ENCODE measurements at places on chromosomes 5 and 9.

- DNase-seq: no peak
Measured at GRCh38 chr9:105219291-105219805, 25.1 kb upstream of the SLC44A1 start.

GRCh38 chr5:64384765-64385164 lies 121.0 kb upstream of the RGS7BP start:
- no peak for DNase-seq

- DNase-seq: no peak
Measured at GRCh38 chr5:148847456-148847855, 21.0 kb downstream of the ADRB2 start.

DNA sequence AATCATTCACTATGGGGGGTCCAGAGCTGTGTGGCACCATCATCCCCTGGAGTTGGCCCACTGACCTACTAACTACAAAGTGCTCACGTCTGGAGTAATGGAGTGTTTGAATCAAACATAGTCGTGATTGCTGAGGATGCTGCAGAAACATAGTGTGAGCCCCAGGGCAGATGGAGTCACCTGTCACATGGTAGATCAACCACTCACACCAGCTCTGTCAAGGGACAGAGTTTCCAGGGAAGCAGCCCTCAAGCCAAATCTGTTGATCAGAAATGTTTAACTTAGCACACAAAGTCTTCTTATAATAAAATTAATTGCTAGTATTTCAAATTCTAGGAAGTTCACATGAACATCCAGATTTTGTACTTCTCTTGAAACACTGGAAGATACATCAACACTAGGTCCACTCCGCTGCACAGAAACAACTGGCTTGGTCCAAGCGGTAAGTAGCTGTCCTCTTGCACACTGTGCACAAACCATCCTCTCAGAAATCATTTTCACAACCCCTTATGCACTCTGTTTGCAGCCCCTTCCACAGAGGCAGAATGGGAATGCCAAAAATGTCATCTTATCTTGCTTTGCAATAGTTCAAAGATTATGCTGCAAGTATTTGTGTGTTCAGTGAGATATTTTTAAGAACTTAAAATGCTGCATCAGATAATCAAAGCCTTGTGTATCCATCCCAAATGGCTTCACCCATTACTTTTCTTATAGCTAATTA lies 191.0 kb downstream of the EPB41L4A start:
- no peak for DNase-seq

- DNase-seq: no peak
Measured at GRCh38 chr9:135255033-135255840, 167.8 kb downstream of the OLFM1 start.

GRCh38 chr5:67774786-67775185 lies 440.8 kb upstream of the PIK3R1 start:
- DNase-seq: no peak

- DNase-seq: no peak
Measured at GRCh38 chr9:69443178-69443577, 118.2 kb downstream of the ENTREP1 start.

DNA sequence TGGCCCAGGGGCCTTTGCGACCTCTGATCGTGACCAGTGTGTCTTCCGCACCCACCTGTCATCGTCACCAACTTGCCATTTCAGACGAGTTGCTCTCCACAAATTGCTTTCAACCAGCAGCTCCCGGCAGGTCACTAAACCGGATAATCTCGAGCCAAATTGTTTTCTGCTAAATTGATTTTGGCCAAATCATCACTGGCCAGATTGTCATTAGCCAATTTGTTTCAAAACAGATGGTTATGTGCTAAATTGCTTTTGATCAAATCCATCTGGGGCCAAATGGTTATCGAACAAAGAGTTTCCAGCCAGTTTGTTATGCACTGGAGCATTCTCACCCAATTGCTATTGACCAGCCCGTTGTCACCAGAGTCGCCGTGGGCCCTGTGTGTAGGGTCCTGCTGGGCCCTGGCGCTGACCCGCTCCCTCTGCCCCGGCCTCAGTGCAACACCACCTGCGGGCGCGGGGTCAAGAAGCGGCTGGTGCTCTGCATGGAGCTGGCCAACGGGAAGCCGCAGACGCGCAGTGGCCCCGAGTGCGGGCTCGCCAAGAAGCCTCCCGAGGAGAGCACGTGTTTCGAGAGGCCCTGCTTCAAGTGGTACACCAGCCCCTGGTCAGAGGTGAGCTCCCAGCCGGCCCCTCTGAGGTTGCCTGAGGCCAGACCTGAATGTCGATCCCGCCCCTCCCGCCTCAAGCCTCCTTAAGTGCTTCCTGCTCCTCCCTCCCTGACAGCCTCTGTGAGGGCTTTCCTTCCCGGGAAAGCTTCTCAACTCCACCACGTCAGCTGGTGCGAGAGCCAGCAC lies 35.6 kb downstream of the ADAMTSL2 start:
- no peak for DNase-seq

- DNase-seq: no peak
Measured at GRCh38 chr9:19375538-19375937, 4.5 kb downstream of the RPS6 start.

- no peak for DNase-seq
Measured at GRCh38 chr9:111036946-111037345, 1.3 kb downstream of the LPAR1 start.

- DNase-seq: no peak
Measured at GRCh38 chr5:110625376-110625999, 101.0 kb downstream of the TMEM232 start.

- no peak for DNase-seq
Measured at GRCh38 chr5:111930905-111931461, 174.0 kb upstream of the NREP start.

- no peak for DNase-seq
Measured at GRCh38 chr9:79584655-79584982, 12.9 kb downstream of the TLE4 start.

- no peak for DNase-seq
Measured at GRCh38 chr5:172921906-172922305, 37.3 kb upstream of the RPL26L1 start.

- peak; percentile 45 for DNase-seq
Measured at GRCh38 chr9:134391319-134392231, 65.3 kb downstream of the RXRA start.

GRCh38 chr9:2260417-2261306 lies 245.5 kb downstream of the SMARCA2 start:
- no peak for DNase-seq

DNA sequence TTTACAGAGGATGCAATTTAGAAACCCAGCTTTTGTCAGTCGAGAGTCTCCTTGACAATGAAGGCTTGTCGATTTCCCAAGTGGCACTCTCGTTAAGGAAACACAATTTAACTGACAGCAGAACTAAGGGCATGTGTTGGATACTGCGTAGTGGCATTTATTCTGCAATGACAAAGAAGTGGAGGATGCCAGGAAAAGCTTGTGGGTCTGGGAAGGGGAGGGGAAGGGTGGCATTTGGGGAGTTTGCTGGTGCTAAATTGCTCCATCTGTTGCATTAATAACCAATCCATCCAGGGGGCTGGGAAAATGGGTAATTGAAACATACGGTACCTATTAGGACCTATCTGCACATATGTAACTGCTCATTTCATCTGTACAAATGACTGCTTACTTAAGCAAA lies 190.6 kb downstream of the NSG2 start:
- DNase-seq: no peak

DNA sequence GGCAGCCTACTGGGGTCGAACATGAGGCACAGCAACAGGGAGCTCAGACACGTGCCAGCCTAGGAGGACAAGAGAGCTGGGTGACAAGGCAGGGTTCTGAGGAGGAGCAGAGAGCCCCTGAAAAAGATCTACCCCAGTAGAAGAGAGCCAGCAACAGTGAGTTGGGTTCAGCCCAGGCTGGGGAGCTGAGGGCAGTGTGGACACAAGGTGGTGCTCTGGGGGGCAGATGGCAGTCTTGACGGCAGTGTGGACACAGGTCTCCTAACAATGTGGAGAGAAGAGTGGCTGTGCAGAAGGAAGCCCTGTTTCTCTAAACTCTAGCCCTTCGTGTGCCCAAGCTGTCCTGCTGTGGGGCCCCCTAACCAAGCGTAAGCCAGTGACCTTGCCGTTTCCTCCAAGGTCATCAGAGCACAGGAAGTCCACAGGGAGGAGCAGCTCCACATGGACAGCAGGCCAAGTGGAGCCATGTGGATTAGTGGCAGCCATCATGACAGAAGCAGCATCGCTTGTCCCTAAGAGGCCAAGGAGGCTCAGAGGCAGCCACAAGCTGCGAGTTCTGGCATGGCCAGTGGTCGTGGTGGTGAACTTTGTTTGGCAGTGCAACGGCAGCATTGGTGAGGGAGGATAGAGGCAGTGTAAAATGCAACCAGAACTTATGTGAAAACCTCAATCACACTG lies 25.1 kb upstream of the LMX1B start:
- DNase-seq: no peak

DNA sequence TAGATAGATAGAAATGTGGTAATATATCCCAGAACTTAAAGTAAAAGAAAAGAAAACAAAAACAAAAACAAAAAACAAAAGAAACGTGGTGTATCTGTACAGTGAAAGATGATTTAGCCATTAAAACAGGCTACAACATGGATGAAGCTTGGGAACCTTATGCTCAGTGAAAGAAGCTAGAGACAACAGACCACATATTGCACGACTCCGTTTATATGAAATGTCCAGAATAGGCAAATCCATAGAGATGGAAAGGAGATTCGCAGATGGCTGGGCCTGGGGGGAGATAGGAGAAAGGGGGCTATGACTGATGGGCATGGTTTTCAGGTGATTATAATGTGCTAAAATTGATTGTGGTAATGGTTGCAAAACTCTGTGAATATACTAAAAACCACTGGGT lies 86.6 kb downstream of the ROR2 start:
- DNase-seq: no peak

DNA sequence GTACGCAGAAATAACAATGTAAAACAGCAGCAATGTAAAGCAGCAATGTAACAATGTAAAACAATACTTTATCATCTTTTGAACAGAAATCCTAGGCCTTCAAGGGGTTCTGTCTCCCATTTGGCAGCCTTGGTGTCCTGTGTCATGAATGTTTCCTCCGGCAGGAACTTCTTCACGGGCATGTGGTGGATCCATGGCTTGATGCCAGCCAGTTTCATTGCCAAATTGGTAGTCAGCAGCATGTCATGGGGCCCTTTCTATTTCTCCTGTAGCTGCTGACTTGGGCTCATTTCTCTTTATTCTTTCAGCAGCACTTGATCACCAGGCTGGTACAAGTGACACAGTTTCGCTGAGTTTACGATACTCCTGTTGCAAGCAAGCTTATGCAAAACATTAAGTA lies 275.3 kb downstream of the HTR1A start:
- DNase-seq: no peak

GRCh38 chr9:111297066-111297824 lies 32.8 kb downstream of the OR2K2 start:
- no peak for DNase-seq

- DNase-seq: no peak
Measured at GRCh38 chr9:124390794-124391658, 24.2 kb downstream of the PSMB7 start.

DNA sequence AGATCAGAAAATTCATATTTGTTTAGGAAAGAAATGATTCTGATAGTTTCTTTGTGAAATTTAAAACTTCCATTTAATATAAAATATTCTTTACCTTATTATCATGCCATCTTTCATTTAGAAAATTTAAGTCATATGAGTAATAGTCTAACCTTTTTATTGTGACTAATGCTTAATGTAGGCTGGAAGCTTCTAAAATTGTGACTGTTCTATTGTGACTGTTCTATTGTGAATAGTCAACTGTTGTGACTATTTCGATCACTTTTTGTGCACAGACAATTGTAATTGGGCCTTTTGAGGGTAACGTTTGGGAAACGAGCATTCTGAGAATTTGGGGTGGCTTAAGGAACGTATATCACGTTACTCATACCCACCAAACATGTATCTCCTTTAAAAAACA lies 100.0 kb downstream of the PARP8 start:
- no peak for DNase-seq

GRCh38 chr5:16800477-16800876 lies 135.6 kb downstream of the MYO10 start:
- DNase-seq: no peak

GRCh38 chr9:133981589-133981957 lies 10.6 kb downstream of the VAV2 start:
- no peak for DNase-seq

DNA sequence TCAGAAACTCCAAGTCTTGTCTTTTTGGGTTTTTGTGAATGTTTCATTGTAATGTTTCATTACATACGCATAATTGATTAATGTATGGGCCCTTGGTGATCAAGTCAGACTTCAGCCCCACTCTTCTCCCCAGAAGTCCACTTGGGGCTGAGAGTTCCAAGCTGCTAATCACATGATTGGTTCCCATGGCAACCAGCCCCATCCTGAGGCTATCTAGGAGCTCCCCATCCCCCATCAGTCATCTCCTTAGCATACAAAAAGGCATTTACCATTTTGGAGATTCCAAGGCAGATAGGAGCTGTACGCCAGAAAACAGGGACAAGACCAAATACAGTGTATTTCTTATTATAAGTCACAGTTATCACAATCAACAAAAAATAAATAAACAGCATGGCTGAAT lies 22.9 kb upstream of the SYK start:
- no peak for DNase-seq

DNA sequence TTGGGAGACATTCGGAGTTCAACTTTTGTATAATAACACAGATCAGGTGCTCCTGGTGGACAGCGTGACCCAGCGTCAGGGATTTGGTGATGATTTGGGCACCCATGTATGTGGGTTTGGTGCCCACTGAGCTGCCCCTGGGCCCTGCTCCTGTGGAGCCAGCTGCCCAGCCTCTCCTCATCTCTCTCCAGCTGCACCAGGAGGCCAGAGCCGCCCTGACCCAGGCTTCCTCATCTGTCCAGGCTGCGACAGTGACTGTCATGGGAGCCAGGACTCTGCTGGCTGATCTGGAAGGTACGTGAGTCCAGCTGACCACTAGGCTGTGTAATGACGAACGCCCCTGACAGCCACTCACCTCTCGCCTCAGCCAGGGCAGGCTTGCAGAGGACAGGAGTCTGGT lies 14.5 kb upstream of the AIF1L start:
- DNase-seq: no peak

- DNase-seq: no peak
Measured at GRCh38 chr9:133458643-133459312, 1.0 kb upstream of the CACFD1 start.

DNA sequence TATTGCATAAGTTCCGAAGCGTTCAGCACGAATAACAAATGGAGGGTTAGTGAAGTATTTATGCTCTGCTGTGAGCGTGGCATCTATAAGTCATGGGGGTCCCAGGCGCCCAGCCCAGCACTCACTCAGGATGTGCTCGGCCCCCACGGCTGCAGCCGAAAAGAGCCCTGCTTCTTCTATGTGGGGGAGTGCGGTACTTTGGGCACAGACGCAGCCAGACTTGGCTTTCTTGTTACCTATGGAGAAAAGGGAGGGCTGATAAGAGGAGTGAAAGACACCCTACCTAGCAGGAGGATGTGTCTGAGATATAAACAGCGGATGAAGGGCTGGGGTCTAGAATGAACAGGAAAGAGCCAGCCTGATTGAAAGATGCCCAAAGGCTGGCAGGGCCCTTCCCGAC lies 51.4 kb downstream of the MRPL36 start:
- DNase-seq: no peak

- DNase-seq: no peak
Measured at GRCh38 chr5:176413255-176413565, 3.1 kb downstream of the CLTB start.
